ENCODE measurements at places on chromosomes 5 and 9.

DNA sequence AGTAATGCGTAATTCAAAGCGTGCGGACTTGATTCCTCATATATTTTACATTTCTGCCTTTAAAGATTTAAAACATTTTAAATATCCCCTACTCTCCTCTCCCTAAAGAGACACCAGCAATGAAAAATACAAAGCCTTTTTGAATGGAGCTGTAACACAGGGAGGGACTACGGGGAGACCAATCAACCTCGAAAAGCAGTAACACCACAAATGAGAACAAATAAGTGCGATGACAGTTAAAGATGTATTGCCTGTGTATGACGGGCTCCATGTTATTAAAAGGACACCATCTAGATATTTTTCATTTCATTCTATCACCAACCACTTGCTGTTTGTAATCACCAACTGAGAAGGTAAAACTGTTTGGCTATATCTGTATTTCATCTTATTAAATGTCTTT lies 230.3 kb upstream of the TBCA start:
- no peak for DNase-seq

- DNase-seq, result no peak
Observed at GRCh38 chr9:107390279-107390678, 99.3 kb downstream of the KLF4 start.

- no peak for DNase-seq
Observed at GRCh38 chr5:135266975-135267374, 132.1 kb downstream of the MACROH2A1 start.

- DNase-seq, result no peak
Observed at GRCh38 chr5:124752854-124753720, 6.6 kb upstream of the ZNF608 start.

All from activated T-helper 1 cell treated with anti-CD3 and anti-CD28 coated beads, Interleukin-2, amount 50 U/mL, for 16 hours (primary cell).